ENCODE measurements at places on chromosomes 16 and 17.
A peak's percentile ranks its signal among the peaks of the same experiment; 100 is the strongest.

DNA sequence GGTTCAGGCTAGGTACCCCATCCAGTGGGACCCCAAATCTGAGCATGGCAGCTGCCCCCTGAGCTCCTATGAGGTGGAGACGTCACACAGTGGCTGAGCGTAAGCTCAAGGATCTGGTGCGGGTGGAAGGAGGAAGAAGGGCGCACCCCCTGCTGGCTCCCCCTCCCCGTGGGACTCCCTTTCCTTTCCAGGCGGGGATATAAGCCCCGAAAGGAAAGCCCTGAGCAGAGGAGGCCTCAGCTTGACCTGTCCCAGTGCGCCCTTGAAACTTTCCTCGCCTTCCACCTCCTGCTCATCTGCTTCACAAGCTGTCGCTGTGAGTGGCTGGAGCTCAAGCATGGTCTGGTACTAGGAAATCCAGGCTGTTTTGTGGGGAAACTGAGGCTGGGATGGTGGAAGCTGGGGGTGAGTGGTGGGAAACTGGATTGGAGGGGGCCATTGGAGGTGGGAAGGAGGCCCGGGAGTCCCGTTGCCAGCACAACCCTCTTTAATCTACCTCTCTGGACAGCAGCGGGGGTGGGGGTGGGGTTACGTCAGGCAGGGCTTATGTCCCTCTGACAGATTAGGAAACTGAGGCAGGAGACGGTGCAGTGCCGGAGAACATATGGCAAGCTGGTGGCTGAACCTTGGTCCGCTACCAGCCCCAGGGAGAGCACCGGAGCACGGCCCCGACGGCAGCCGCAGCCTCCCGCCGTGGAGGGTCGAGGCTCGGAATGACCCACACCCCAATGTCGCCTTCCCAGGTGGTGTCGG, 92.3 kb upstream of the TMEM97 start:
- no peak for DNase-seq

DNA sequence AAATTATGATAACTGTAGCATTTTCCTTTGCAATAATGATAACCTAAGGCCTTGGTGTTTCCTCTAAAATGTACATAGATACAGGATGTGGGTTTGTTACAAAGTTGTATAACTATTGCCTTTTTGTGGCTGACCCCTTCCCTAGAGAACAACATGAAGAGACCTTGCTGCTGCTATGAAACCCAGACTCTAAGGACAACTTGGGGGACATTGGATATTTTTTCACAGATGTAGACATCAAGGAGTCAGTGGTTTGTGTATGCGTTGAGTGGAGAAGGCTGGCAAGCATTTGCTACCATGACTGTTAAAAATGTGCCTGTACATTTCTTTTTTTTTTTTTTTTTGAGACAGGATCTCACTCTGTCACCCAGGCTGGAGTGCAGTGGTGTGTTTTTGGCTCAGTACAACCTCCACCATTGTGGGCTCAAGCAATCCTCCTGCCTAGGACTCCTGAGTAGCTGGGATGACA, 12.3 kb downstream of the HMOX2 start:
- no peak for DNase-seq

DNA sequence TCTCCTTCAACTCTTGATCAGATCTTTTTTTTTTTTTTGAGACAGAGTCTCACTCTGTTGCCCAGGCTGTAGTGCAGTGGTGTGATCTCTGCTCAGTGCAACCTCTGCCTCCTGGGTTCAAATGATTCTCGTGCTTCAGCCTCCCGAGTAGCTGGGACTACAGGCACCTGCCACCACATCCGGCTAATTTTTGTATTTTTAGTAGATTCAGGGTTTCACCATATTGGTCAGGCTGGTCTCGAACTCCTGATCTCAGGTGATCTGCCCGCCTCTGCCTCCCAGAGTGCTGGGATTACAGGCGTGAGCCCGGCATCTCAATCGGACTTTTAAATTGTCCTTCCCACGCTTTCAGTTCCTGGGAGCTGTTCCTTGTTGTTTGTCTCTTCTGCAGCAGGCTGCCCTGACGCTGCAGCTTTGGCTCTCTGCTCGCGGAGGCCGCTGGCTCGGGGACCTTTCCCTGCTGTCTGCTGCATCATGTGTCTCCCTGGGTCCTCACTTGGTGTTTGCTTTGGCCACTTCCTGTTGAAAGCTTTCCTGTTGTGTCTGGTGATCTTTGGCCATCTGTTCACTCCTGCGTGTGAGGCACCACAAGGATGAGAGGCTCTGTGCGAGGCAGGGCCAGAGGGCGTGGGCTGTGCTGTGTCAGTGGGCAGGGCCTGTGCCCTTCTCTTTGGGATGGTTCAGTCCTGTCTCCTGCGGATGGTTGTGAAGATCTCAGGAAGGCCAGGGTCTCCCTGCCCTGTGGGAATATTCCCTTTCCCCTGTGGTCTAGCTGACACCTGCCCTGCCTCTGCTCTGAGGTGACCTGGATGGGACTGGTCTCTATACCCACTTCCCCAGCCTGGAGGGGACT, 18.4 kb upstream of the CAPN15 start:
- no peak for DNase-seq

DNA sequence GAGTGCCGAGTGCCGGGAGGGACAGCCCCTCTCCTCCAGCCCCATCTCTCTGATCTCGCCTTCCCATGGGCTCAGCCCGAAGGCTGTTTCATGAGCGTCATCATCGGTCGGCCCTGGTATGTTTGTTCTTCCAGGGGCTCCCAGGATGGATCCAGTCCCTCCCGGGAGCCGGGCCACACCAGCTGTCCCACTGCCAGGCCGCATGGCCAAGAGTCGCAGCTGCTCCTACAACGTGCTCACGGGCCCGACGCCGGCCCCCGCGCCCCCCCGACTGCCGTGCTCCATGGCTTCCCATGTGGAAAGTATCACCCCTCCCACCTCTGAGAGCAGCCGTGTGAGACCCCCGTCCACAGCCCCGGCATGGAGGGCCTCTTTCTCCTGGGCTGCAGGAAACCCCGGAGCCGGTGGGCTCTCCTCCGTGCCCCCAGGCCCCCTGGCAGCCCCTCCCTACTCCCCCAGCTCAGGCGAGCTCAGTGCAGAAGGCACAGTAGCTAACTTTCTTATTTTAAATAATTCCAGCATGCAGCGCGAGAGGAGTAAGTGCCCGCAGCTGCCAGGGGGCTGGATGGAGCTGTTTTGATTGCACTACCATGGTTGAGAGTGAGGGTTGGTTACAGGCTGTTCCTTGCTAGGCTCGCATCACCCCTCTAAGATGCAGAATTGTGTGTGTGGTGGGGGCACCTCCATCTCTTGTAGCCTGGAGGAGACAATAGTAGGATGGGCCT, 26.6 kb upstream of the GSE1 start:
- DNase-seq, result no peak

DNA sequence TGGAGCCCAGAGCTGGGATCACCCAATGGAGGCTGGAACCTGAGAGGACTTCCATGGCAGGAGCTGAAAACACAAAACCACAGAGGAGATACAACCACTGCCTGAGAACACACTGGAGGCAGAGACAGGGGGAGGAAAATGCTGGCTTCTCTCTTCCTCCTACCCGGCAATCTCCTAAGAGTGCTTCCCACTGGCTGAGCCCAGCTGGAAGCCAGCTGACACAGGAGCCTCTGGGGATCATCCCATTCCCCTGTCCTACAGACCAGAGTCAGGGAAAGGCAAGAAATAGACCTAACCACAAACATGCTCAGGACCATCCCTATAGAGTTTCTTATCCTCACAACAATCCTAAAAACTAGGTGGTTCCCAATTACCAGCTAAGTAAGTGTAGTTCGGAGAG, 112.4 kb upstream of the CDH5 start:
- no peak for DNase-seq

DNA sequence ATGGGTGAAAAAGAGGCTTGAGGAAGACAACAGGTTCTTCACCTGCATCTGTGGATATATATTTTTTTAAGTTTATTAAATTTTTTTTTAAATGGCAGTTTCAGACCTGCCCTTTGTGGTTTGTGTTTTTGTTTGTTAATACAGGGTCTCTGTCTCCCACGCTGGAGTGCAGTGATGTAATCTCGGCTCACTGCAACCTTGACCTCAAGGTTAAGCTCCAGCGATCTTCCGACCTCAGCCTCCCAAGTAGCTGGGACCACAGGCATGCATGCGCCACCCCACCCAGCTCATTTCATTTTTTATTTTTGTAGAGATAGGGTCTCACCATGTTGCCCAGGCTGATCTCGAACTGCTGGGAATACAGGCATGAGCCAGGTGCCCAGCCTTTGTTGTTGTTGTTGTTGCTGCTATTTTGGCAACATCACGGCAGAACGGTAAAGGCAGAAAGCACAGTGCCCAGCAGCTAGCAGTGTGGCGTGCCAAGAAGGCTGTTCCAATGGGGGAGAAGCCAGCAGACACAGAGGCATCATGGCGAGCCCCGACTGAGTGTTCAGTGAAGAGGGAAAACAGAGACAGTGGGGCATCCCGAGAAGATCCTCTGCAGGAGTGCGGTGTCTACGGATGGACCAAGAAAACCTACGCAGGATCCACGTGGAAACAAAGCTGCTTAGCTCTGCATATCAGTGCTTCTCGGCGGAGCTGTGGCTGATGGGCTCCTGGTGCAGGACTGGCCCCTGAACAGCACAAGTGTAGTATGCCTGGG, 19.6 kb downstream of the TMC6 start:
- no peak for DNase-seq

DNA sequence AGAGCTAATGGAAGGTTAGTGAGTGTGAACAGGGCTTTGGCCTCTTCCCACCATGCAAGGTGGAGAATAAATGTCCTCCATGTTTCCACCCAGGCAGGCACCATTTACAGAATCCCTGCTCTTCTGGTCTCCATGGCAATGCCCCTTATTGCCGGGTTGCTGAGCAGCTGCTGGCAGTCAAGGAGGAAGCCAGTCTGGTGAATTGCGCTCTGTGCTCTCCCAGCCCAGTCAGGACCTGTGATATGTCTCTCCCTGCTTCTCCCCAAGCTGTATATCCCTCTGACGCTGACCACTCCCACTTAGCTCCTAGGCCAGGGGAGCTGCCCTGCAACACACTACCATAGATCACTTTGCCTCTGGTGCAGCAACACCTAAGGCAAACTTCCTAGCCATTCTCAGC, 402.1 kb upstream of the ERCC4 start:
- DNase-seq, result no peak

- DNase-seq, result peak; percentile 16
These were observed 2.3 kb downstream of the LIMD2 start for GRCh38 chr17:63697341-63698286.

DNA sequence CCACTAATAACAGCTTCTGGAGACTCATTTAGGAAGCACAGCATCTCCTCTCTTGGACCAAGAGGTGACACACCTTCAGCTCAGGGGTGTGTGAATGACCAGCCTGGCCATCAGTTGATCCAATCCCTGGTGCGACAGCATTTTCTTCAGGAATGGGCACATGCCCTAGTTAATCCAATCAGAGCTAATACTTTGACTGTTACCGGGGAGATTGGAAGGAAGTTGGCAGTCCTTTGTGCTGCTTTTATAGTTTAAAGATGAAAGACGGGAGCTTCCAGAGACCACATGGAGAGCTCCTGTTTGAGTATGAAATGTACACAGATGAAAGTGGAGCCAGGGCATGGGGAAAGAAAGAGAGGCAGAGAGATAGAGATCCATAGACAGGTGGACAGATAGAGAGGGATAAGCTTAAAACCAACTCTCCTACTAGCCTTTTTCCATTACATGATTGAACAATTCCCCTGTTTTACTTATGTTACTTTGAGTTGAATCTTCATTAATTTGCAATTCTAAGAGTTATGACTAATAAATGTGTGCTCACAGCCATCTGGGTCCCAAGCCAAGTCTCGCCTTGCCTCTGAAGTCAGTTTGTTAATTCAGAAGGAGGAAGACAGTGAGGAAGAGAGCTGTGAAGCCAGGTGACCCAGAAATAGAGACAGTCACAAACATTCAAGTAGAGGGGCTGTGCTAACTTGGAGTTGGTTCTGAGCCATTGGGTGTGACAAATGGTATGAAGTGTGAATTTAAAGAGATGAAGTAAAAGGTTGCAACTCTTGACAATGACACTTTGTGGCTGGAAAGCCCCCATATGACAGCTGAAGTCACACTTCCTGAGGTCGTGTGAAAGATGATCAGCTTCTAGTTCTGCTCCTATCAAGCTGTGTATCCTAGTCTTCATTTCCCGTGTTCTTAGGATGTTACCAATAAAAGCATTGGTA, 120.0 kb upstream of the GOT2 start:
- DNase-seq, result no peak

All from NCI-H1417 (cell line).